NCI-H1694 (cell line): ENCODE measurements at places on chromosomes 1 and 21.

DNA sequence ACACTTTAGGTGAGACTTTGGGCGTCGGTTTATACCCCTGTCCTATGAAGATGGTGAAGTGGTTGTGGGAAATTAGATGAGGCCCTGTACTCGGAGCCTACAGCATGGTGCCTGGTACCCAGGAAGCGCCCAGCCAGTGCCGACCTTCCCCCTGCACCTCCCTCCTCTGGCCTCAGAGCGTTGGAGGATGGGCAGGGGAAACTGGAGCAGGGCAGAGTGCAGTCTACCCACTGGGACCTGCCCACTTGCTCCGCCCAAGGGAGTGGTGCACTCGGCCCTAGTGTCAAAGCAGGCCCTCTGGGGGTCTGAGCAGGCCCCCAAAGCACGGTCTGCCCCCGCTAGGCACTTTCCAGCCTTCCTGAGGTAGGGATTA lies 13.0 kb upstream of the TTC22 start:
- no peak for DNase-seq

GRCh38 chr1:227917081-227917950 lies 30.4 kb downstream of the WNT9A start:
- no peak for DNase-seq

- DNase-seq, result peak; percentile 41
Measured at GRCh38 chr1:113677250-113678158, 81.8 kb downstream of the PHTF1 start.

DNA sequence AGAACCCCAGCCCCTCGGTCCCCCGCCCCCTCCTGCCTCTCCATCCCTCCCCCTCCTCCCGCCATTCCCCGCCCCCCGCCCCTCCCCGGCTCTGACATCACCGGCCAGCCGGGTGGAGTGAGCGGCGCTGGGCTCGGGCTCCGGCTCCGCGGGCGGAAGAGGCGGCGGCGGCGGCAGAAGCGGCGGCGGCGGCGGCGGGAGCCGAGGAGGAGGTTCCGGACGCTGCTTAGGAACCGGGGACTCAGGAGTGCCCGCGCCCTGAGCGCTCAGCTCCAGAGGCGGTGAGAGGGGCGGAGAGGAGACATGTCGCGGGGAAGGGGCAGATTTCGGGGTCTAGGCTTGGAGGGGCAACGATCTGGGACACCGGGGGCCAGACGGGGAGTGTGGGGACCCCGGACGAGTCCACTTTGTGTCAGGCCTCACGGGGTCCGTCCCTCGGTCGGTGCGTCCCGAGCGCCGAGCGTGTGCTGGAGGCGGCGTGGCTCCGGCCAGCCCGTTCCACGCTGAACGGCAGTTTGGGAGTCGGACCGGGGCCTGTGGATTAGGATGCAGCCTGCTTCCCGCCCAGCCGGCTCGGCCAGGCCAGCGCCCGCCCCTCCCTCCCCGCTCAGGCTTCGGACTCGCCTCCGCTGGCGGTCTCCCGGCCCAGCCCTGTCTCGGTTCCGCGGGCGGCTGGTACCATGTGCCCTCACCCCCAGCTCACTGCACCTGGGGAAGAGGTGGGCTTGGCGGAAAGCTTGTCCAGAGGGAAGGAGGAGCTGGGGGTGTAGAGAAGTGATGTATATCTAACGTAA lies at the start of gene PEA15:
PEA15 (plus strand) TSS at position 143 of the 794 bp plus-strand sequence. CDS start 6,161 bp downstream, outside the sequence.
- no peak for DNase-seq

DNA sequence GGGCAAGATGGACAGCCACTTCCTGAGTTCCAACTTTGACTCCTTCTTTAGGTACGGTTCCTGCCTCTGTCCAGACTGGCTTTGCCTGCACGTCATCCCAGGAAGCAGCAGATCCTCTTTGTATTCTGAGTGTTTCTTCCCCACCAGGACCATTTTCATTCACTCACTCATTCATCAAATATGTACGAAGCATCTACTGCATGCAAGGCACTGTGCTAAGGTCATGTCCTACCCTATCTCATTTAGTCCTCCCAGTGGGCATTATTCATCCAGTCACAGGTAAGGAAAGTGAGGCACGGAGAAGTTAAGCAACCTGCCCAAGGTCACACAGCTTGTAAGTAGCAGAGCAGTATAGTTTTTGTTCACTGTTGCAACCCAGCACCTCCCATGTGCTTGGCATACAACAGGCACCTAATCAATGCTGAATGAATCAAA lies 13.9 kb downstream of the CRYBG2 start:
- no peak for DNase-seq

DNA sequence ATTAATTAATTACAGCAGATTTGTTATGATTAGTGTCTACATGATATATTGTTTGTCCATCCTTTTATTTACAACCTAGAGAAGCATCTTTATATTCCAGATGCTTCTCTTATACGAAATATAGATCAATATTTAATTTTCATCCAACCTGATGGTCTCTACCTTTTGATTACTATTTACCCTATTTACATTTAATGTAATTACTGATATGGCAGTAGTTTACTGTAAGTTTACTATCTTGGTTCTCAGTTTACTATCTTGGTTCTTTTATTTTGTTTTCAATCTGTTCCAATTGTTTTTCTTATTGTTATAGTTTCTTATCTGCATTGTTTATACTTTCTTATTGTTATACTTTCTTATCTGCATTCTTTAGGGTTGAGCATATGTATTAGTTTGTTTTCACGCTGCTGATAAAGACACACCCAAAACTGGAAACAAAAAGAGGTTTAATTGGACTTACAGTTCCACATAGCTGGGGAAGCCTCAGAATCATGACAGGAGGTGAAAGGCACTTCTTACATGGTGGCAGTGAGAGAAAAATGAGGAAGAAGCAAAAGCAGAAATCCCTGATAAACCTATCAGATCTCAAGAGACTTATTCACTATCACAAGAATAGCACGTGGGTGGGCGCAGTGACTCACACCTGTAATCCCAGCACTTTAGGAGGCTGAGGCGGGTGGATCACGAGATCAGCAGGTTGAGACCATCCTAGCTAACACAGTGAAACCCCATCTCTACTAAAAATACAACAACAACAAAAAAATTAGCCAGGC lies 28.9 kb downstream of the FAF1 start:
- no peak for DNase-seq

- no peak for DNase-seq
Measured at GRCh38 chr1:76494807-76495206, 372.5 kb upstream of the ST6GALNAC5 start.
